Activated CD8-positive, alpha-beta T cell treated with anti-CD3 and anti-CD28 coated beads for 36 hours (primary cell): ENCODE measurements at places on chromosomes 7 and 10. TPM values are rescaled to one million over a fixed set of nuclear protein-coding genes. Genes with fewer than 3 reads are reported as not detected.
A peak's percentile ranks its signal among the peaks of the same experiment; 100 is the strongest.

DNA sequence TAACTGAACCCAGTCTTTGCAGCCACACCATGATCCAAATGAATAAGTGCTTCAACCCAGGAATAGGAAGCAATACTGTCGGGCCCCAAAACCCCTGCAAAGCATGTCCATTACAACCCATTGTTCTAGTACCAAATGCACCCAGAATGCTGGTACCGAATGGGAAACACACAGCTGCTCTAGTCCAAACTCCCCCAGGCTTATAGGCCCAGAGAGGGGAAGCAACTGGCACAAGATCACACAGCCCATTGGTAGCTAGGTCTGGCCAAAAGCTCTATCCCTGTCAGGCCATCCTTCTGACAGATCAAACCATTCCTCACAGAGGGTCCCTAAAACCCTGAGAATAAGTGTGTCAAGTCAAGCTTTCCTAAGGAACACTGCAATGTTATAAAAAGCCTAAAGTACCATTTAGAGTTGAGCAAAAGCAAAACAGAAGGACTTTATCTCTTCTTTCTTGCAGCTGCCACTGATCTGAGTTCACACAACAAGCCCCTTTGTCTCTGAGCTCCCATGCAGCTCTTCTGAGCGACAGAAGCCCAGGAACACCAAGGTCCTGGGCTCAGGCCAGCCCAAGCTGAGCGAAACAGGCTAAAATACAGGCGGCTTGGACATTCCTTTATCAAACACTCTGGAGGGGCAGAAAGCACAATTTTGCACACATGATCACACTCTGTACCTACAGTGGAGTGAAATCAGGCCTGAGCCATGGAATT is 116.7 kb downstream of the SGMS1 start:
- no peak for DNase-seq

DNA sequence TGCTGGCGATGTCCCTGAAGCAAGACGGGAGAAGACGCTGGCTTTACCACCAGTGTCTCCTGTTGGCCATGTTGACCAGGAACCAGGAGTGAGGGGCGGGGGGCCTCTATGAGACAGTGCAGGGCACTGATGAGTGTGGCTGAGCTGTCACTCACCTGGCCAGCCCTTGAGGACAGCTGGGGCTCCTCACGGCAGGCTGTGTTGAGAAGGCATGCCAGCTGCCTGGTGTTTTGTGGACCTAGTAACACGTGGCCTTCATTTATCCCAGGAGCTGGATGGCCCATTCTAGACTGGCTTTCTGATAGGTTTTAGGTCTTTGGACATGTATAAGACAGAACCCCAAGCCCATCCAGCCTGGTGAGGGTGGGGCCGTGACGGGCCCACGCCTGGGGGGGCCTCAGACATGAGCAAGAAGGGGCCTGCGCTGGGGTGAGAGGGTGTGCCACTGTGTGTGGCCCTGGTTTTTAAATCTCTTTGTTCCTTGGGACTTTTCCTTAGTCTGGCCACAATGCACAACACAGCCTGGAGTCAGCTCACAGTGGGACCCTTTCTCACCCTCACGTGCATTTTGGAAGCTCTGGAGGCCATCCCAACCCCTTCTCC is 10.5 kb downstream of the RHBDD2 start:
- no peak for DNase-seq

GRCh38 chr7:593324-594115 is 73.9 kb upstream of the PDGFA start:
- DNase-seq: peak; percentile 67

GRCh38 chr10:132785723-132786475 is at the start of gene NKX6-2:
NKX6-2 (minus strand) TSS chr10:132786147; CDS start chr10:132785948, 199 bp downstream.
- DNase-seq: no peak

AS3MT gene
- total RNA-seq: not detected

FAM241B gene
- total RNA-seq: 12.5 TPM

ANXA8 gene
- not detected for total RNA-seq
